ENCODE measurements at places on chromosomes 1 and 21. TPM values are rescaled to one million over a fixed set of nuclear protein-coding genes. Genes with fewer than 3 reads are reported as not detected.

DNA sequence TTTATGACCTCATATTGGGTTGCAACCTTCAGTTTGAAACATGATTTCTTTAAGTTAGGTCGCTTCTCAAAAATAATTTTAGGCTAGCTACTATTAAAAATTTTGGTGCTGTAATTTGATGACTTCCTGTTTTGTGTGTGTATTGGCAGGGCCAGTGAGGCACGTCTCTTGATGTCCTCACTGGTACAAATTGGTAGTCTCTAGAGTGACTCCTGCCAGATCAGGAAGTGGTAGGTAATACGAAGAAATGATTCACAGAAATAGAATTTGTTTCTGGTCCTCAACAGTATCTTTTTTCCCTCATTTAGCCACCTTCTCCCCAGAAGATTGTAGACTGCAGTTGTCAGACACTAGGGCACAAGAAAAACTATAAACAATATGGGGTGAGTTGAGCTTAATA lies 120.9 kb upstream of the KIAA1614 start:
- no peak for DNase-seq

DNA sequence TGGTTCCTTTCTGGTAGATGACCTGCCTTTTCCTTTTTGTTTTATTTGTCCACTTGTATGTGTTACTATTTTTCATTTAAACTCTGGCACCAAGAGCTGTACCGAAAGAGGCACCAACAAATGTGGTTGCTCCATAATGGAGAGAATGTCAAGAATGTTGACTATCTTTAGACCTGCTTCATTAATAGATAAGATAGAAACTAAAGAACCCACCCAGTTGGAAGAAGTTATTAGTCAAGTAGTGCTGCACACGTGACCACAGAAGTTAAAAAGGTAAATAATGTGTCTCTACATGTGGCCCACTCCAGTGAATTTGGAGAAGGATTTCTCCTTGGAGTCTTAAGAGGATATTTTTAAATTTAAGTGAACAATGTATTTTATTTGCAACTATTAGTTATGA lies 9.3 kb downstream of the ATP1A1 start:
- no peak for DNase-seq

DNA sequence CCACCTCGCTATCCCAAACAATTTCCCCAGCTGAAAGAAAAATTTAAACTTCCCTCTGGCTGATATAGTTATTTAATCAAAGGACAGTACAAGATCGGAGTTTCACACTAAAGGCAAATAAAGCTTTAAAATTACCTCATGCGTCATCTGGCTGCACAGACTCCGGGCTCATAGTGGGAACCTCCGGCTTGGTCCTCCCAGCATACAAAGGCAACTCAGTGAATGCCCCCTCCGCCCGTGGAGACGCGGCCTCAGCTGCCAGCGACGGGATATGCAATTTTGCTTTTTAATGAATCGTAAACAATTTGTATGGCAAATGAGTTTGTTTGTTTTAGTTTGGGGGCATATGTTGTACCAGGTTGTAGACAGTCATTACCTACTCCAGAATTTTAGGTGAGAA lies 214.6 kb upstream of the NFIA start:
- DNase-seq = no peak

GRCh38 chr1:64632936-64633335 lies 111.9 kb upstream of the RAVER2 start:
- no peak for DNase-seq

DNA sequence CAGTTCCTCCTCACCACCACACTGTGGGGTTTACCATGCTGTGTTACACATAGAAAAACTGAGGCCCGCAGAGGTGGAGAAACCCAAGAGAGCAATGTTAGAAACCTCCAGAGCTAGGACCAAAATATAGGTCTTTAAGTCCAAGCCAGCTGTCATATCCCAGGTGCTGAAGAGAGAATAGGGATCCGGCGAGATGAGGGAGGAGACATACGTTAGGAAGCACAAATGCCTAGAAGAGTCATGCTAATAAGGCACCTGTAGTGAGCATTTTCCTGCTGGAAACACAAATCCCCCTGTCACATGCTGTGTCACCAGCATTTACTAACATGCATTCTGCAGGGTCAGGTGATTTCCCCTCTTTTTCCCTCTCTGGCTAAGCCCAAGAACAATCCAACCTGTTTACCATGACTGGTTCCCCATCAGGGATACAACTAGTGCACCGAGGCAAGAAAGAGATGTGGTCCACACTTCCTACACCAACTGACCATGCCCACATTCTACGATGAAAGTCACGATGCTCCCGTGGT lies 168.6 kb upstream of the CAMK1G start:
- no peak for DNase-seq

- DNase-seq = no peak
Observed at GRCh38 chr1:208997726-208998312, 585.7 kb upstream of the CAMK1G start.

GRCh38 chr1:10651793-10652192 lies 144.7 kb downstream of the CASZ1 start:
- DNase-seq = no peak

Gene AIRE
- total RNA-seq = not detected

Gene CFHR1
- not detected for total RNA-seq

Gene NR1I3
- not detected for total RNA-seq

Gene GPR3
- total RNA-seq = not detected

Gene MYBPHL
- not detected for total RNA-seq

Gene B3GALT2
- total RNA-seq = 16.6 TPM

Gene KIF26B
- total RNA-seq = not detected

Gene CA14
- not detected for total RNA-seq

Gene KRTAP19-6
- total RNA-seq = not detected

Gene SLC2A1
- 91.4 TPM for total RNA-seq
